ENCODE measurements at places on chromosomes 12 and 14.

DNA sequence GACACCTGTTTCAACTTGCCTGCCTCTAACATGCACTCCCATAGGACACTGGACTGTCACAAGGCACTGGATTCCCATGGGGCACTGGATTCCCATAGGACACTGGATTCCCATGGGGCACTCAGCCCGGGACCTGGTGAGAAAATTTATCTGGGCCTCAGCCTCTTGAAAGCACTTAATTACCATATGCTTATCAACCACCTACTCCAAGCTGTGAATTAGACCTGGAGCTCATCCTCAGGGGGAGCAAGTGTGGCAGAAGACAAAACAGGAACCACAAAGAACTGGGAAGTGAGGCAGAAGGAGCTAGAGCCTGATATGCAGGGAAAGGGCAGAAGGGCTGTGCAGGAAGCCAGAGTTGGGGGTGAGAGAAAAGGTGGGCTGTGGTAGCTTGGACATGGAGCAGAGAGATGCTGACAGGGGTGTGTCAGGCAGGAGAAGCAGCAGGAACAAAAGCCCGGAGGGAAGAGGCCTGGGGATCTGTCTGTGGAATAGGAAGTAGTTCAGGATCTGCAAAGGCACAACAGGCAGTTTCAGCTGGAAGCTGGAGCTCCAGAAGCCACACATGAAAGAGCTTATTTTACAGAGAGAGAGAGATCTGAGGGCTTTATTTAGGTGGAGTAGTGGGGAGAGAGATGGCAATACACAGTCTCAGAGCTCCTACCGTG is 3.1 kb downstream of the KRT82 start:
- no peaks in the 10 kb centered on the region for H3K27me3 ChIP-seq
- no peak for DNase-seq
- H3K36me3 ChIP-seq = no peaks in the 10 kb centered on the region
- H3K4me1 ChIP-seq = no peaks in the 10 kb centered on the region
- H3K4me3 ChIP-seq = no peak overlapping the region

- H3K27ac ChIP-seq = no peak overlapping the region
- H3K4me3 ChIP-seq = no peak overlapping the region
- peaks cover 24% of the 10 kb centered on the region for H3K4me1 ChIP-seq
- H3K36me3 ChIP-seq = no peaks in the 10 kb centered on the region
- no peak for DNase-seq
Observed at GRCh38 chr14:22819151-22819988, 4.1 kb upstream of the SLC7A7 start.

DNA sequence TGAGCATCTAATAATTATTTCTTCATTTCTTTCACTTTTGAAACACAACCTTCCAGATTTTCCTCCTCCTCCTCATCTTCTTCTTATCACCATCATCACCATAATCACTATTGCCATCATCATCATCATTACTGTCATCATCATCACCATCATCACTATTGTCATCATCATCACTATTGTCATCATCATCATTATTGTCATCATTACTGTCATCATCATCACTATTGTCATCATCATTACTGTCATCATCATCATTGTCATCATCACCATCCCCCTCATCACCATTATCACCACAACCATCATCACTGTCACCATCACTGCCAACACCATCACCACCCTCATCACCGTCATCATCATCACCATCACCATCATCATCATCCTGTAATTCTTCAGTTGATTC is 400.0 kb downstream of the TMEM132D start:
- no peak overlapping the region for H3K4me3 ChIP-seq
- no peak overlapping the region for H3K27ac ChIP-seq
- no peaks in the 10 kb centered on the region for H3K36me3 ChIP-seq
- no peaks in the 10 kb centered on the region for H3K4me1 ChIP-seq

DNA sequence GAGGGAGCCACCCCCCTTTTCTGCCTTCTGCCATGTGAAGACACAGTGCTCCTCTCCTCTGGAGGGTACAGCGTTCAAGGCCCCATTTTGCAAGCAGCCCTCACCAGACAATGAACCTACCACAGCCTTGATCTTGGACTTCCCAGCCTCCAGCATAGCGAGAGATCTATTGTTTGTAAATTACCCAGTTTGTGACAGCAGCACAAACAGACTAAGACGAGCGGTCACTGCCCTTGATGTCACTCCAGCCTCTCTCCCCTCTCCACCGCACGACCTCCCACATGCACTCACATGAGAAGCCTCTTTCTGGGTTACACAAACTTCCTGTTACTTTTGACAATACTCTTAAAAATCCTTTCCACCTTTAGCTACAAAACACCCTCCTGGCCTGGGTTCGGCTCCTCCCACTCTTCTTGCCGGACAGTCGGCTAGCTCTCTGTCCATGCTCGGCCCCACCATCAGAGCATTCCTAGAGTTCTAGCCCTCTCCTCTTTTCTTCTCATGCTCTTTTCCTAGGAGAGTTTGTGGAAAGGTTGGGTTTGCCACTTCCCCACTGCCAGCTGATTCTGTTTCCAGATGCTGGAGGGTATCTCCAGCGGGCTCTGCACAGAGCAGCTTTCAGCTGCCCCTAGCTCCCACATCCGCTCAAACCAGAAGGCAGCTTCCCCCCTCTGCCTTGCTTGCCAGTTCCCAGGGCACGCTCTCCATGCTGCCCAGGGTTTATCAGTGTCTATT is 124.3 kb downstream of the FOXN3 start:
- H3K4me1 ChIP-seq = no peaks in the 10 kb centered on the region
- no peak for DNase-seq
- no peak overlapping the region for H3K4me3 ChIP-seq
- H3K27me3 ChIP-seq = no peaks in the 10 kb centered on the region

DNA sequence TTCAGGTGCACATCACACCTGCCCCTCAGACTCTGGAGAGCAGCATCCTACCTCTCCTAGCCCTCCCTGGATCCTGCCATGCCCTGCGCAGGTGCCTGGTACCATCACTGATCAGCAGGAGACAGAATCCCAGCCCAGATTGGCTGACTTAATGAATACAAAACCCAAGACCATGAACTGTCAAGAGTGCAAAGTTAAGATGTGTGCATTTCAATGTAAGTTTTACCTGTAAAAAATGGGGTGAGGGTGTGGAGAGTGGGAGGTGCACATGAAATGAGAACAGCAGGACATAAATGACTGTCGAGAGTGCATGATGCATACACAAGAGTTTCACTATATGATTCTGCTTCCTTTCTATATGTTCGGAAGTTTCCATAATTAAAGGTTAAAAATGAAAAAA is 57.9 kb upstream of the GPR68 start:
- peaks cover 97% of the 10 kb centered on the region for H3K36me3 ChIP-seq
- peaks cover 21% of the 10 kb centered on the region for H3K4me1 ChIP-seq
- peak overlapping the region; percentile 50 for H3K27ac ChIP-seq

GRCh38 chr12:81573228-81573627 is 185.9 kb downstream of the PPFIA2 start:
- H3K4me1 ChIP-seq = no peaks in the 10 kb centered on the region
- no peak for DNase-seq
- H3K36me3 ChIP-seq = no peaks in the 10 kb centered on the region

DNA sequence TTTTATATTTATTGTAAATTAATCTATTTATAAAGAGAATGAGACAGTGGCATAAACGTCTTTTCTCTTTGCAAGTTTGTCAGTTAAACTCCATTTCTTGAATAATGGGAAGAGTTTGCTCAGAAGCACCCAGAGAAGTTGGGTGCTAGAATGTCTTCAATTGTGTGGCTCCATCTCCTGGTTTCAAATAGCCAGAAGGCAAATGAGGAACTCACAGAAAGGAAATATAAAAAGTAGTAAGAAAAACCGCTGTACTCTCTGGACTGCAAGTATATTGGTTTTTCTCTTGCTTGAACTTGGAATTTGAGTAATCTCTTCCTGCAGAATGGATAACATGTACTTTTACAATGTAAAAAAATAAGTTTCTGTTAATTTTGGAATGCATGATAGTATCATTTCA is 217.5 kb downstream of the DPY19L2 start:
- H3K4me3 ChIP-seq = no peak overlapping the region
- no peaks in the 10 kb centered on the region for H3K4me1 ChIP-seq
- no peaks in the 10 kb centered on the region for H3K36me3 ChIP-seq

All from T-cell (primary cell).